ENCODE measurements at places on chromosomes 4 and X. TPM values are rescaled to one million over a fixed set of nuclear protein-coding genes. Genes with fewer than 3 reads are reported as not detected.

GRCh38 chrX:30635630-30636029 is 17.6 kb upstream of the GK start:
- no peak for DNase-seq

DNA sequence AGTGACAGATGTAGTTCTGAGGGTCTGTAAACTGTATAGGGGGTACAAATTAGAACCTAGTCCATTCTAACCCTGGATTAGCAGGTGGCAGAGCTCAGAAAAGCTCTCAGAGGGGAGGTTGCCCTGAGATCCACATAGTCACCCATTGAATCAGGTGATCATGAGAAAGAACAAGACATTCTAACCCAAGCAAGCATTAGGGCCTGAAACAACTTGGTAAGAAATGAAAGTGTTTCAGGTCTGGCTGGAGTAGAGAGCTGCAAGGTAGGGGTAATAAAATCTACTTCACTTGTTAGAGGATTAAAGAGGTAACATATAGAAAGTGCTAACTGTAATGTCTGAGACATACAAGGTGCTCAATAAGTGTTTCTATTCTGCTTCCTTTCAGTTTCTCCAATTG is 8.8 kb upstream of the BMP2K start:
- no peak for DNase-seq

GRCh38 chr4:124449881-124450280 is 262.7 kb downstream of the ANKRD50 start:
- no peak for DNase-seq

DNA sequence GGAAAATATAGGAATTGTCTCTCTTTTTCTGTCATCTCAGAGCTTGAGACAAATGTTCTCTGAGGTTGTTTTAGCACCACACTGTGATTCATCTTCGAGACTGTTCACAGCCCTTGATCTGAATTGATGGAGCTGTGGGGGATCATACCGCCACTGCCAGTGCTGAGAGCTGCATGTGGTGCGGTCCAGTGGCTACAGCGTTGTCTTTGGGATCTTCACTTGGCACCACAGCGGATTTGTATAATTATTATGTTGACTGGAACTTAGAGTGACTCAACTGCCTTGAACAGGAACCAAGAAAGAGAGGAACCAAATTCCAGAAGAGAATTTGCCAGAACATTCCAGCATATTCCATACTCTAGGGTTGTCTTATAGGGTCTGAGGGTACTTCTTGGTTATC is 29.1 kb downstream of the TBL1X start:
- DNase-seq: no peak

DNA sequence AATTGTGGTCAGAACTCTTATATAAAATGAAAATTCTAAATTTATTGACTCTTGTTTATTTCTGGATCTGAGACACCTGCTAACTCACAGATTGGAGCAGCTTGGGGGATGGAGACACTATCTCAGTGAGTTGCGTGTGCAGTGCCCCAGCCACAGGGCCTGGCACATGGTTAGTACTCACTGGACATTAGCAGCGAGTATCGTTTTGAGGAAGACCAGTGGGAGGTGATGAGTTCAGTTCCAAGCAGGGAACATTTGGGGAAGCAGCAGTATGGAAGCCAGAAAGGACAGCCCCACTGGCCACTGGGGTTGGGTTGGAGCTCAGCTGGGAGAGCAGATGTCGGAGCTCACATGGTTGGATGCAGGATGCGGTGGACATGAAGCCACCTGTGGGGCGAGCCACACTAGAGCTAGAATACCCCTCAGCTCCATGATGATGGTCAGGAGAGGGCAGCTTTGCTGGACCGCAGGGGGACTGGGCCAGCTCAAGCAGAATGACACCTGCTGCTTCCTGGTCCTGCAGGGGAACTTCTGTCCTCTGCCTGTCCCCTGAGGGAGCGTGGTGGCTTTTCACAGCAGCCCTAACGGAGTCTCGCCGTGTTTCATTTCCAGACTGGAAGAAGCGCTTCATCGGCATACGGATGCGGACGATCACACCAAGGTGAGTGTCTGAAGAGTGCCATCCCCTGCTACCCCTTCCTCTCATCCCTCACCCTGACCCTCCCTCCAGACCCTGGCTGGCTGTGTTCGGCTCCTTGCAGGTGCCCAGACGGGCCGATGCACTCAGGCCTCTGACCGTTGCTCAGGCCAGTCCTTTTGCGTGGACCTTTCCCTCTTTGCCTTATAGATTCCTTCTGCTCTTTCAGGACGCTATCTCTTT is 32.5 kb downstream of the HTRA3 start:
- peak; percentile 63 for DNase-seq

GRCh38 chrX:71217298-71217697 is 5.7 kb upstream of the GJB1 start:
- no peak for DNase-seq

GRCh38 chr4:183272384-183272783 is 47.7 kb downstream of the CLDN22 start:
- no peak for DNase-seq

DNA sequence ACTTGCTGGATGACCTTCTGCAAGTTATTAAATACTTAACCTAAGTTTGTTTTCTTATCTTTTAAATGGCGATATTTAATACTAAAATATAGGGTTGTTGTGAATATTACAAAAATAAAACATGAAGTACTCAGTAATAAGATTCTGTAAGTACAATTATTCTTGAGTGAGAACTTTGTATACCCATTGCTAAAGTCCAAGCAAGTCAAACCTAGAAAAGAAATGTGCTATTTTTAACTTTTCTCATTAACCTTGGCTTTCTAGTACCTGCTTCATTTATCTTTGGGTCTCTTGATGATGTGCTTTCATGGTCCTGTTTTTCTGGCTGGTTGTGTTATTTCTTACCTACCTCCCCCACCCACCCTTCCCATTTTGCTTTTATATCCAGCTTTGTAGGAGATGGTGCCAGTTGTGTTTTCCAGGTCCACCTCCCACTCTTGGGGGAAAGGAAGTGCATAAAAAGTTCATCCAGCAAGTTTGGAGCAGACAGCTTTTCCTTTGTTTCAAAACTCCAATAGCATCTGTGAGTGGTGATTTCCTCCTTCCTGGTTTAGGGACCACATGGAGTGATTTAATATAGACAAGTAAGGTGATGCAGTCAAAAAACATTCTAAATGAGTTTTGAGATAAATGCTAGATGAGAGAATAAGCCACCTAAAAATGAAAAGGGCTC is 7.5 kb upstream of the CXCL8 start:
- DNase-seq: no peak

DNA sequence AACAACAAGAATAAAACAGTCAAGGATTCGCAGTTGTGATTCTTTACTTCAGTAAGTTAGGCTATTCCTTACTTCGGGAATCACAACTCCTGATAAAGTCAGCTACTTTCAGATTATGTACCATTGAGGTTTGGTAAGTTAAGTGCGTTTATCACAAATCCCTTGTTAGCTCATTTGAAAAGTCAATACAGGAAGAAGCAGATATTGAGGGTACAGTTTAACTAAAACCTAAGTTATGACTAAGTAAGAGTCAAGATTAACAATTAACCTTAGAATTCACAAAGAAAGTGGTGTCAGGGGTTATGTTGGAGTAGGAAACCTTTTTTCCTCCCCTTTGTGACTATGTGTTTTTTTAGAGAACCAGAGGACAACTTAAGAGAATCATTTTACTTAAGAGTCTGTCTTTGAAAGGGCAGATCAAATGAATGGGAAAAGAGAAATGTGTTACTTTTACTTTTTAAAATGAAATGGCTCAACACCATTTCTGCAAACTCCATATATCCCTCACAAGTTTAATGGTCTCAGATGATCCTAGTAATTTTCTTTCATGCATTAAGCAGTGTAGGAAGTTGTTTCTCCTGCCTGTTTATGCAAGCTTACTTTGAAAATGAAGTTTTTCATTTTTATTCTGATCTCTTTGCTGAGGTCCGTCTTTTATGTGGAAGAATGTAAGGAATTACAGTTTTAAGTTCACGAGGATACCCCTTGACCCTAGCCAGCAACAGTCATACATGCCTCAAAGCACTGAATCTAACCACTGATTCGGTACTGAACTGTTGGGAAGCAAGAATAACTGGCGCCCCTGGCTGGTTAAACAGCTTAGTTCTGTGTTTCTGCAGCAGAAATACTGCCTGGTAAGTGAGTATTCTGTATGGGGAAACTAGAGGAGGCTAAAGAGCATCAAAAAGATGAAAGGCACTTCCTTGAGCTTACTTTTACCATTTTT is 211.7 kb downstream of the SLC4A4 start:
- peak; percentile 74 for DNase-seq

DNA sequence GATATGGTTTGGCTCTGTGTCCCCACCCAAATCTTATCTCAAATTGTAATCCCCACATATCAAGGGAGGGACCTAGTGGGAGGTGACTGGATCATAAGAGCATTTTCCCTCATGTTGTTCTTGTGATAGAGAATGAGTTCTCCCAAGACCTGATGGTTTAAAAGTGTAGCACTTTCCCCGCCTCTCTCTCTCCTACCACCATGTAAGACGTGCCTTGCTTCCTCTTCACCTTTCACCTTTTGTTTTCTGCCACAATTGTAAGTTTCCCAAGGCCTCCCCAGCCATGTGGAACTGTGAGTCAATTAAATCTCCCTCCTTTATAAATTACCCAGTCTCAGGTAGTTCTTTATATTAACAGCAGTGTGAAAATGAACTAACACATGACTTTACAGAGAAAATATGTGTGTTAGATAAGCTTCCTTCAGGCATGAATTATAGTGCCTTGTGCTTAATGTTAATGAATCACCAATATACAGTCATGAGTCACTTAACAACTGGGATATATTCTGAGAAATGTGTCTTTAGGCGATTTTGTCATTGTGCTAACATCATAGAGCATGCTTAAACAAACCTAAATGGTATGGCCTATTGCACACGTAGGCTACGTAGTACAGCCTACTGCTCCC is 37.9 kb downstream of the PDGFC start:
- DNase-seq: no peak

DNA sequence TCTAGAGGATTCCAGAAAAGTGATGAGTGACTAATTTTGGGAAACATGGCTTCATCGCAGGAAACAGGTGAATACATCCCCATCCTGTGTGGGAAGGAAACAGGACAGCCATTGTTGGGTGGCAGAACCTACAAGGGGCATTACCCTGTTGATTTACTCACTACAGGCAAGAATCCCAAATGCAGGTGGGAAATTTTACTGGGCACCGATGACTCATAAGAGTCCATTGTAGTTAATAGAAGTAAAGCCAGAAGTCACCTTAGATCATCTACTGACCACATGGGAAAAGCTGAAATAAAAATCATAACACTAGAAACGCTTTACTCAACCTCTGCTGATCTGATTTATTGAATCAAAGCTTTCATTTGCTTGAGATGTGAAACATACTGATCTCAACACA is 136.4 kb downstream of the TRIML1 start:
- no peak for DNase-seq

DNA sequence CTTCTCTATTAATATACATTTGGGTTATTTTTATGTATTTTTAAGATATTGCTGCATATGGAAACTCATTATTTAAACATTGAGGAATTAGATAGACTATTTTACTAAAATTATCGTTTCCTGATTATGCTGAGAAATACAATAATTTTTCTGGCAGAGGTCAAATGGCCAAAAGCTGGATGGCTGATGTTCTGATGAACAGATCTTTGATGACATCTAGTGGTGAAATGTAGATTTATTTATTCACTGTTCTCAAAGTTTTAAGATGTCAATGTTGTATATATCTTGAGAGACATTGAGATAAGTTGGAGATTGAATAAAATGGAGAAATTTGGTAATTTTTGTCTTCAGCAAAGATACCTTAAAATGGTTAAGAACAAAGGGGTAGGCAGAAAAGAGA is 96.2 kb downstream of the UGT8 start:
- no peak for DNase-seq

GRCh38 chrX:102606115-102606514 is 6.8 kb downstream of the ARMCX5 start:
- no peak for DNase-seq

GRCh38 chr4:151569650-151570049 is 160.7 kb downstream of the FHIP1A start:
- no peak for DNase-seq

DNA sequence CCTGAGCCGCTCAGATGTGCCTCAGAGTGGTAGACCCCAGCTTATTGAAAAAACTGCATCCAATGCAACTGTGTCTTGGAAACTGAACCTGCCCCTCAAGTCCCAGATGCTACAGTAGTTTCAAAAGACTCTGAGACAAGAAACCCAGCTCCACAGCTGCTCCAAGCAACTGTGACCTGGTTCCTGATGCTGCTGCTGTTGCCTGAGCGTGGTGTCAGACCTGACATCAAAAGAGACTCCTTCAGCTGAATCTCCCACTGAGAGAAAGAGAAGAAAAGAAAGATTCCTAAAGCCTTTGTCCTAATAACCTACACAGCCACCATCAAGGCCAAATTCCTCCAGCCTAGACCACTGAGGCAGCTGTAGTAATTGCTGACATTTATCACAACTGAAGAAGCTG is 630.1 kb downstream of the STIM2 start:
- no peak for DNase-seq

DNA sequence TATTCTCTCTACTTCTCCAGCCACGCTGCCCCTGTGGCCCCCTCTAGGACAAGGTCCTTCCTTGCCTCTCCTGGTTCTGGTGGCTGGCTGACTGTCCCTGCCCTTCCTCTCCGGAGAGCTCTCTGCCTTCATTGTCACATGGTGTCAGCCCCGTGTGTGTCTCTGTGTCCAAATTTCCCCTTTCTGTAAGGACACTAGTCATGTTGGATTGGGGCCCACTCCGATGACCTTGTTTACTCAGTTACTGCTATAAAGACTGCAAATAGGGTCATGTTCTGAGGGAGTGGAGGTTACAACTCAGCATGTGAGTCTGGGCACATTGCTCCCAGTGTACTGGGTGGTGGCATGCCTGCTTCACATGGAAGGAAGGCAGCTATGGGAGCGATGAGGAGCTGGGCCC is 129.5 kb upstream of the PSAPL1 start:
- DNase-seq: no peak

DNA sequence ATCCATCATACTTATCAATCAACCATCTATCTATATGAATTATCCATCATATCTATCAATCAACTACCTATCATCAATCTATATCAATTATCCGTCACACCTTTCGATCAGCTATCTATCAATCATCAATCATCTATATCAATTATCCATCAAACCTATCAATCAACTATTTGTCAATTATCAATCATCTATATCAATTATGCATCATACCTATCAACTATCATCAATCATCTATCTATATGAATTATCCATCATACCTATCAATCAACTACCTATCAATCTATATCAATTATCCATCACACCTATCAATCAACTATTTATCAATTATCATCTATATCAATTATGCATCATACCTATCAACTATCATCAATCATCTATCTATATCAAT is 70.6 kb upstream of the PPP2R3B start:
- peak; percentile 22 for DNase-seq

The RHOH gene
- total RNA-seq: under 0.01 TPM

The POF1B gene
- total RNA-seq: not detected

The SMR3B gene
- total RNA-seq: not detected

The DCUN1D4 gene
- 58.6 TPM for total RNA-seq

The PASD1 gene
- not detected for total RNA-seq
